ENCODE measurements at places on chromosomes 6 and 20.

DNA sequence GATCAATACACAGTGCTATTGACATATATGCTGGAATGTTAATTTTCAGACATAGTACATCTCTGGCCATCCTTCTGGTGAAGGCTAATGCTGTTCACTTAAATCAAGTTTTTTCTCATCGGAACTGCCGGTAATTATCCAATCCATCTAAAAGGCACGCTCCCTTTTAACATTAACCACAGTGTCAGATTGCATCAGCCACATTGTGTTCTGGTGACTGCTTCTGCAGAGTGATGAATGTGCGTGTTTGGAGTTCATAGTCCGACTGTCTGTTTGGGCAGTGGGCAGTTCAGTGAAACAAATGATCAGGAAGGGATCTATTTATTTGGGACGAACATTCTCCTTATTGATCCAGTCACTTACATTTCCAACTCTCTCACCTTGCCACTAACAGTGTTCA, 49.5 kb downstream of the SOBP start:
- peak; percentile 20 for DNase-seq

GRCh38 chr6:160270347-160270746, 11.7 kb upstream of the SLC22A2 start:
- no peak for DNase-seq

- DNase-seq = no peak
These were observed 86.6 kb upstream of the MAFB start for GRCh38 chr20:40775561-40776146.

GRCh38 chr6:134809130-134809529, 140.8 kb downstream of the ALDH8A1 start:
- no peak for DNase-seq

DNA sequence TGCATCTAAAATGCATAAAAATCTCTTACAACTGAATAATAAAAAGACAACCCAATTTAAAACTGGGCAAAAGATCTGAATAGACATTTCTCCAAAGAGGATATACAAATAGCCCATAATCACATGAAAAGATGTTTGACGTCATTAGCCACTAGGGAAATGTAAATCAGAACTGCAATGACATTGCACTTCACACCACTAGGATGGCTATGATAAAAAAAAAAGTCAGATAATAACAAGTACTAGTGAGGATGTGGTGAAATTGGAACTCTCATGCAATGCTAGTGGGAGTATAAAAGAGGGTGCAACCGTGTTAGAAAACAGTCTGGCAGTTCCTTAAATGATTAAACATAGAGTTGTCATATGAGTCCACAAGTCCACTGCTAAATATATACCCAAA, 24.3 kb upstream of the TBX18 start:
- DNase-seq = no peak

DNA sequence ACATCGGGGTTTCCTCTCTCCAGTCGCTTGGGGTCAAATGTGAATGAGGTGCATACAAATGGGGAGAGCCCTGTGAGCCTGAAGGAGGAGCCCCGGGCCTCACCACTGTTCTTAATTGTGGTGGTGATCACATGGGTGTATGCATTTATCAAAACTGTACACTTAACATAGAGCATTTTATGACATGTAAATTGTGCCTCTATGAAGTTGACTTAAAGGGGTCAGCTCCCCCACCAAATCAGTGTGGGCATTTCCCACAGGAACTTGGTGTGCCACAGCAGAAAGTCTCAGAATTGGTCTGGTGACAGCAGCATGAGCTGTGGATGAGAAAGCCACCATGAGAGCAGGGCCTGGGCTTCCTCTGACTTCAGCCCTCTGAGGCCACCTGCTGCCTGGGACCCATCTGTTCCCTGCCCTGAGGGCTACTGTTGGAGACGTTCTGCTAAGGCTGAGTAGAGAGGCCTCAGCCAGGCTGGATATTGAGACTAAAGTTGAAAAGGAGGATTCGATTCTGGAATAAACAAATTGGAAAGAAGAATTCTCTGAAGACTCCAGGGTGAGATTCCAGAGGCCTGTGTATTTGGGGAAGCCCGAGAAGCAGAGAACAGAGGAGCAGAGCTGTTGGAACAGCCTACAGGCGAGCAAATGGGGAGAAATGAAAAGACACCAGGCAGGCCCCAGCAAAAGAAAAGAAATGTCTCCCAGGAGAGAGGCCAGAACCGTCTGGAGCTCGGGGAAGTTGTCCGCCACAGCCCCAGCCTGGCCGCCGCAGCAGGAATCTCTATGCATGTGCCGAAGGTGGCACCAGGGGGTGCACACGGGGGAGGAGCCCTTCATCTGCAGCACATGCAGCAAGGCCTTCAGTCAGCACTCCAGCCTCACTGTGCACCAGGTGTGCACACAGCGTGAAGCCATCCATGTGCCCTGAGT, 37.6 kb upstream of the XRN2 start:
- no peak for DNase-seq

GRCh38 chr6:21438237-21438985, 155.1 kb upstream of the SOX4 start:
- DNase-seq = no peak

- DNase-seq = no peak
These were observed 31.2 kb upstream of the RALGAPA2 start for GRCh38 chr20:20743511-20744169.

- no peak for DNase-seq
These were observed 108.1 kb downstream of the PREX1 start for GRCh38 chr20:48719598-48720255.

GRCh38 chr6:127968394-127968793, 67.5 kb upstream of the THEMIS start:
- DNase-seq = no peak

- DNase-seq = no peak
These were observed 74.8 kb downstream of the PHACTR1 start for GRCh38 chr6:12791371-12791770.
